ENCODE measurements at places on chromosomes 4 and X.

GRCh38 chr4:5137226-5137625 lies 85.9 kb downstream of the STK32B start:
- no peak for DNase-seq

GRCh38 chr4:7662507-7662846 lies 227.7 kb upstream of the PSAPL1 start:
- DNase-seq: no peak

GRCh38 chrX:150258176-150258425 lies 105.0 kb upstream of the MAMLD1 start:
- DNase-seq: no peak

DNA sequence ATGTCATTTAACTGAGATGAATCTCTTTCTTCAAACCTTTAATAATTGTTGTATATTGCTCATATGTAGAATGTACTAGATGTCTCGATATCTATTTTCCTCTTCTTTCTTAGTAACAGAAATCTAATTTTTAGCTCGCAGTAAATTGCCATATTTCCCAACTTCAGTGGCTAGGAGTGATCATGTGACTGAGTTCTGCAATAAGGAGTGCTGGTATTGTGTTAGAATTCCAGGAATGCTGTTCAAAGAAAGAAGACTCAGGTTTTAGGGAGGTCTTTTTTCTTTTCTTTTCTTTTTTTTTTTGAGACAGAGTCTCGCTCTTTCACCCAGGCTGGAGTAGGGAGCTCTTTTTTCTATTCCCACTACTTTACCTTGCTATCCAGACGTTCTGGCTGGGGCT lies 81.7 kb downstream of the SLC10A7 start:
- DNase-seq: no peak
